AG04450 (cell line): ENCODE measurements at places on chromosomes 12 and 14. TPM values are rescaled to one million over a fixed set of nuclear protein-coding genes. Genes with fewer than 3 reads are reported as not detected.

Gene NOXRED1
- 0.10 and 0.16 TPM in 2 replicates for polyA plus RNA-seq

Gene PAH
- not detected in 2 replicates for polyA plus RNA-seq

Gene PDZRN4
- not detected in 2 replicates for polyA plus RNA-seq

Gene OR6C74
- not detected in 2 replicates for polyA plus RNA-seq

Gene AMN
- 0.06 TPM in 2 replicates for polyA plus RNA-seq

Gene RTL1
- not detected in 2 replicates for polyA plus RNA-seq

Gene FGF6
- polyA plus RNA-seq = not detected in 2 replicates

Gene HOXC6
- polyA plus RNA-seq = 0.02 TPM in 1 of 2 replicates, not detected in the other

Gene CPM
- 5.4 and 5.9 TPM in 2 replicates for polyA plus RNA-seq

Gene ANKRD33
- not detected in 2 replicates for polyA plus RNA-seq

Gene PPP1R1A
- not detected in 2 replicates for polyA plus RNA-seq

Gene DLGAP5
- 9.0 and 16.4 TPM in 2 replicates for polyA plus RNA-seq

Gene RIMKLB
- 15.8 and 22.0 TPM in 2 replicates for polyA plus RNA-seq

DNA sequence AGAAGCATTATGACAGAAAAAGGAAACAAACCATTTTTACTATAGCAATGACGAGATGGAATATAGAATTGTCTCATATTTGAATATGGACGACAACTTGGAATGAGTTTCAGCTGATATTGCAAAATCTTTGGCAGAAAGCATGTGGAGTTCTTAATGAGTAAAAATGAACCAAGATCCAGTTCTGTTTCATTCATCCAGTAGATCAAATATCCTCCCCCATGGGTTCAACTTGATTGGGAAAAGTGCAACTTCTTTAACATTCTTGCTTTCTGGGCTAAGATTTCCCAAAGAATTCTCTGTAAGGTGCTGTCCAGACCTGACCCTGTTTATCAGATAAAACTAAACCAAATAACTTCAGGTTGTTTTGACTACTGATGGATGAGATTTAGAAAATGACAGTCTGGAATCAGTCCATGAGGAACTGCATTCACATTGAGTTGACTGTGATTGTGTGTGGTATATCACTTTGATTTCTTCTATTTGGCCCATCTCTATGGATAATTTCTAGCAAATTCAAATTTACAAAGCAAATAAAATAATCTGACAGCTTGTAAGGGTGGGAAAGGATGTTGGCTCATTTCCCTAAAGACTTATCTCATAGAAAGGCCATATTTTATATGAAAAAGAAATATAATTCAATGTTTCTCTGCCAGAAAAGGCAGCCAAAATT lies 267.4 kb downstream of the ADAMTS20 start:
- DNase-seq = no peak

DNA sequence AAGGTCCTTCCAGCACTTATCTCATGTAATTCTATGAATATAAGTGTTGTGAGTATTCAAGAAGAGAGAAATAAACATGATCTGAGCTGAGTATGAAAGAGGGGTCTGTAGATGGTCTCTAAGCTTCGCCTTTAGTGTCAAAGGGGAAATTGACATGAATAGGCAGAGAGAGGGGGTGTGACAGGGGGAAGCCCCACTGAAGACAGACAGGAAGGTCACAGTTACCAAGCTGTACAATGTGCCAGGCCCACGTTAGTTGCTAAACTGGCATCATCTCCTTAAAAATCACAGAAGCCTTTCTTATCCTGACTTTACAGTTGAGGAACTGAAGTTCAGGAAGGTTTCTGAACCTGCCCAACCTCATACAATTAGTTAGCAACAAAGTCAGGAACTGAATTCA lies 7.6 kb downstream of the ARHGEF40 start:
- DNase-seq = no peak

- no peak for DNase-seq
Measured at GRCh38 chr12:80018119-80018518, 81.2 kb upstream of the OTOGL start.

DNA sequence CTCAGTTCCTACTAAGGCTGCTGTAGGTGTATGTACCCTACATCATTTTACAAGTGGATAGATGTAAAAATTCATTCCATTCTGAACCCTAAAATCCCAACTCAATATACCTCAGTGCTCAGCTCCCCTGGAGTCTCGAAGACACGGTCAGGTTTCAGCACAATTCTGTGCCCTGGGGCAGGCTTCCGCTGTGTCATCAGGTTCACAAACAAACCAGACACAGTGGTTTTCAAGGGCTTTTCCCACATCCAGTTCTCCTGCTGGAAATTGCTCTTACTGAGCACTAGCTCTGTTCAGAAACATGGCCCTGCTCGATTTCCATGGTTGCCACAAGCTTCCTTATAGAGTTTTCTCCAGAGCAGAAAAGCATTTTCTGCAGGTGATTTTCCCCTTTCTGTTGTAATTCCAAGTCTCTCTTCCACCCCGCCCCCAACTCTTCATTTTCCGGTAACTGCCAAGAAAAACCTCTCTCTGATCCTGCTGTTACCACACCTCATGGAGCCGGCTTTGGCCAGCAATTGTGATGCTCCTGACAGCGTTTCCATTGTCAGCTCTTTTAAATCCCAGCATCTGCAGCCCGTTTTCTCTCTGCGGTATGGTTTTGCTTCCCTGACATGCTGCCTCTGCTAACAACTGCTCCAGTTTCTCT lies 483.0 kb upstream of the CCDC196 start:
- DNase-seq = no peak

DNA sequence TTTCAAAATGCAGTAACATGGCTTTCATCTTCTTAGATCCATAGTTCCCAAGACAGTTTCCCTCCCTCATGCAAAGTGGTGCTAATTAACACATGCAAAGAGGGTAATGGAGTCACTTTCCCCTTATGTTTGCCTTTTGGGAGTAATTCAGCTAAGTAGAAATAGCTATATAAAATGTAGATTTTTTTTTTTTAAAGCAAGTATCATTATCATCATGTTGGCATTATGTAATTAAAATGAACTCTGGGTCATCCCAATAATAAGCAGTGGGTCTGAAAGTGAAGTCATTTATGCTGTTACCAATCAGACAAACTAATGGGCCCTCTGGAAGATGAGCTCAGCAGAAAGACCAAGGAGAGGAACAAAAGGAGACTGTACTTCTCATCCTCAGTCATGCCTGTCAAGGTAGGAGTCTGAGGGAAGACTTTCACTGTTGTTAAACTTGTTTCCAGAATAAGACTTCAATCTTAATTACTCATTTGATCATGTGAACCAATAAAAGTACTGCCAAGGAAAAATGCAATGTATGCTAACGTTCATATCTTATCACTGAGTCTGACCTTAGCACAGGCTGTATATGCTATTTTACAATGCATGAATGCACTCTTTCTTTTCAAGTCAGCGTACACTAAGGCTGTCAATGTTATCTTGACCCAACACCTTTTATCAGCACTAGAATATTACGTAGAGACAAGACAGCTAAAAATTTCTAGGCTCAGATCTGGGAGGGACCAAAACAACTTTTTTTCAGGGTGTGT lies 26.8 kb downstream of the AREL1 start:
- no peak for DNase-seq

DNA sequence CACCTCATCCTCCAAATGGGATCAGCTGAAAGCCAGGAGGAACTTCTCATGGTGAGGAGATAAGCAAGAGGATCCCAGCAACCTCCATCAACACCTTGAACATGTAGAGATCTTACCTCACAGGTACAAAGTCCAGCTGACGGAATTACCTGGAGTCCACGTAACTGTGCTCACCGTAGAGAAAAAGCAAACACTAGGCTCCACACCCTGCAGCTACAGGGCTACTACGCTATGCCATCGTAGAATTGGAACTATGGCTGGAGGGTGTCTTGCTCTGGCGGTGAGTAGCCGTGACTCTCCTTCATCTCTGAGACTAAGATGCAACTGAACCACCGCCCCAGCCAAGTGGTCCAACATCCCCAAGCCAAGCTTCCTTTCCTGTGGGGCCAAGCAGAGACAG lies 50.5 kb downstream of the CRY1 start:
- DNase-seq = no peak

DNA sequence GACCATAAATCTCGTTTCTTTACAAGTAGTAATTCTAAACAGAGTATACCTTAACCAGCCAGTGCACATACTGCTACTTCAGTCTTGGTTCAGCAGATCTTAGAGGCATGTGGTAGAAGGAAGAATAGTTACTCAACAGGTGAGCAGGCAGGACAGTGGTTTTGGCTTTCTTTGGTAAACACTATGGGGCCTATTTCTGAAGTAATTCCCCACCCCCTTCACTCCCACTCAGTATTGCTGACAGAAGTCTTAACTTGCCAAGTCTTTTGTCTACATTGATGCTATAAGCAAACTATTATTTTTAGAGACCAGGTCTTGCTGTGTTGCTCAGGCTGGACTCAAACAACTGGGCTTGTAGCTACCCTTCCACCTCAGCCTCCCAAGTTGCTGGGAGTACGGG lies 68.5 kb downstream of the FBXO34 start:
- DNase-seq = no peak

DNA sequence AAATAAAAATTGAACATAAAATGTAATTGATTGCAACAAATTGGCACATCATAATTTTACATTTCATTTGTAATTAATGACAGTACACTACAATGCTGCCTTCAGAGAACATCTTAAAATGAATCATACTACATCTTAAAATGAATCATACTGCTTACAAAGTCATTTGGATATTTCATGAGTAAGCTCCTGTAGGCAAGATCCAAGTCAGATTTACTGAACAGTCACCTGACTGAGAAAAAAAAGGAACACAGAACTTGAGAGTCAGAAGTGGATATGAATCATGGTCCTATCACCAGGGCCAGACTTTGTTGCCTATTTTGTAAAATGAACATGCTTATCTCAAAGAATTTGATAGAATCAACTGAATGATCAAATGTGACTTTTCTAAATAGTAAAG lies 32.7 kb upstream of the FBLN5 start:
- peak; percentile 51 for DNase-seq

DNA sequence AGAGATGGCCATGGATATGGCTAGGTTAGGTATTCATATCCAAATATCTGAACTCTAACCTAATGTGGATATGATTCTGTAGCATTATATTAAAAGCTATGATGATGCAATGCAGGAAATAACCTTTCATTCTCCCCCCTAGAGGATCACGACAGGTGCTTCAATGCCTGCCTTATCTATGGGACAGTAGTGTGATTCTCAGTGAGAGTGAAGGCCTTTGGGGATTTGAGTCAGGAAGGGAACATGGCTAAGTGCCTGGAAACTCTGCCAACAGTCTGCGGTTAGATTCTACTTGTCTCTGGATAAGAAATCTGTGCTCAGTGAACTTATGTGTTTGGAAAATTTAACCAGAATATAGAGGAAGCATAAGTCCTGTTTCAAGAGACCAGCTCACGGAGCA lies 81.8 kb downstream of the SLC38A1 start:
- DNase-seq = peak; percentile 62

DNA sequence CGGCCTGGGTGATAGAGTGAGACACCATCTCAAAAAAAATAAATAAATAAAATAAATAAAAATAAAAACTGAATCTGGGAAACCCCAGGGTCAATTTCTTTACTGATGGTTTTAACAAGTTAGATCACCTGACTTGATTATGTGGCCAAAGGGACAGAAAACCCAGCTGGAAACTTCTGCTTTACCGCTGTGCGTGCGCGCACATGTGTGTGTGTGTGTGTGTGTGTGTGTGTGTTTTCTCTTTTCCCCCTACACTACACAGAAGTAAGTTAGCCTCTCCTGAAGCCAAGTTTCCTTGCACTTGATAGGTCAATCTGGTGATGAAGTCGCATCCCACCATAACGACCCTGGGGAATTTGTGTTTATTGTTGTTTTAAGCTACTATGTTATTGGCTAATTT lies 105.3 kb upstream of the AMN1 start:
- DNase-seq = no peak

DNA sequence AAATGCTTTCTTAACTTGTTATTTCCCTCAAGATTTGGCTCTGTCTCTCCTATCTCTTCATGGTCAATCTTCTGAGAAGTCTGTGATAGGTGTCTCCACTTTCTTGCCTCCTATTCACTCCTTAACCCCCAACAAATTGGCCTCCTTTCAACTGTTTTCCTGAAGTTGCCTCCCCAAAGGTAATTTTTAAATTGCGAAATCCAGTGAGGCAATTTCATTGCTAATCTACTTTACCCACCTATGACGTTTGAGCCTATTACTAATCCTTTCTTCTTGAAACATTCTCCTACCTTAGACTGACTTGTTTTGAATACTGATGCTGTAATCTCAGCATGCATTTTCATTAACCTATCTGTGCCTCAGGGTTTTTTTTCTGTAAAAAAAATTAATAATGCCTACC lies 6.0 kb upstream of the KCNH5 start:
- DNase-seq = no peak

GRCh38 chr12:16325426-16325825 lies 22.0 kb upstream of the MGST1 start:
- no peak for DNase-seq

- DNase-seq = no peak
Measured at GRCh38 chr14:81009346-81009745, 53.9 kb downstream of the TSHR start.

- no peak for DNase-seq
Measured at GRCh38 chr12:55995366-55995765, 1.7 kb upstream of the SUOX start.

GRCh38 chr12:111352296-111352993 lies 16.4 kb downstream of the PHETA1 start:
- DNase-seq = no peak

GRCh38 chr12:45934956-45935355 lies 55.4 kb downstream of the SCAF11 start:
- DNase-seq = no peak

DNA sequence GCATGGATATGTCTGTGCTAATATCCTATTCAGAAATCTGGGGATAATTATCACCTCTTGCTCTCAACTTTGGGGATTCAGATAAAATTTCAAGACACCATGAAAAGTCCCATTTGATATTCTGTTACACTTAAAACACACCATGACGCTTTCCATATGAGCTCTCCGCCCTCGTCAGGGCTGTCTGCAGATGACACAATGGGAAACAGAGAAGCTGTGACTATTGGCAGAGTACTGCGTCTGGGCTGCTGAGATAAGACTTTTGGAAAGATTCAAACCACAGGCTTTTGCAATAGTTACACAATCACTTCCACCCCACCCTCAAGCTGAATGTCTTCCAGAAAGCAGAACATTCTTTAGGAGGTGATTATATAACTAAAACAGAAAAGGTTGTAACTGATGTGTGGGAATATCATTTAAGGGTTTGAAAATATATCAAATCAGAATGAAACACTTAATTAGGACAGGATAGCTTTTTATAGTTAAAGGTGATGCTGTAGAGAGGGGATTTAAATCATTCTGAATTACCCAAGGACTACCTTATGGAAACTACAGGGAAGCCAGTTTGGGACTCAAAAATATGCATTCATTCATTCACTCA lies 75.3 kb upstream of the TMPO start:
- DNase-seq = peak; percentile 66

DNA sequence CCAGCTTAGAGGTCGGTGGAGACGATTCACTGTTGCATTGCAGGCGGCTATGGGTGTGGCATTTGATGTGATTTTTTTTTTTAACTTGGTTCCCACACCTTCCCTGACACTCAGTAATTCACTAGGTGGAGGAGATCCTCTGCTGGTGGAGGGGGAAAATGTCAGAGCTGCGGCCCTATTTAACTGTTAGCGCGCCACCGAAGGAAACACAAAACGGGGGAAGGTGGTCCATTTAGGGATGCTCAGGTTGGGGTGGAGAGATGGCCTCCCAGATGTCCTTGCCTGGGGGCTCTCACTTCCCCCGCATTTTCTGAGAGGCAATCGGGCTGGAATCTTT lies 4.3 kb upstream of the HOXC12 start:
- DNase-seq = no peak
